Urinary bladder (tissue), 4 donors: ENCODE measurements at places on chromosomes 12 and 14. TPM values are rescaled to one million over a fixed set of nuclear protein-coding genes. Genes with fewer than 3 reads are reported as not detected.

KRT77 gene
- not detected for total RNA-seq

OVCH1 gene
- total RNA-seq = 0.37 TPM

LUM gene
- total RNA-seq = 2,635 TPM

OLR1 gene
- total RNA-seq = 1.2 TPM

NEUROD4 gene
- 0.11 TPM for total RNA-seq

KERA gene
- total RNA-seq = 1.1 TPM

KRT74 gene
- total RNA-seq = not detected

MYO1H gene
- total RNA-seq = not detected

FZD10 gene
- total RNA-seq = 3.5 TPM

ACSM4 gene
- total RNA-seq = not detected

GALC gene
- 35.1 TPM for total RNA-seq

SIX6 gene
- total RNA-seq = not detected

CCDC177 gene
- total RNA-seq = 0.05 TPM

KRT6A gene
- total RNA-seq = not detected

CRIP1 gene
- 9.4 TPM for total RNA-seq

RTL1 gene
- 0.37 TPM for total RNA-seq

B4GALNT3 gene
- total RNA-seq = 1.4 TPM

TMEM132D gene
- 0.32 TPM for total RNA-seq
